ENCODE measurements at places on chromosomes 11 and 22.
A peak's percentile ranks its signal among the peaks of the same experiment; 100 is the strongest.

- DNase-seq: no peak
These were observed 564.3 kb downstream of the MN1 start for GRCh38 chr22:27237080-27237741.

DNA sequence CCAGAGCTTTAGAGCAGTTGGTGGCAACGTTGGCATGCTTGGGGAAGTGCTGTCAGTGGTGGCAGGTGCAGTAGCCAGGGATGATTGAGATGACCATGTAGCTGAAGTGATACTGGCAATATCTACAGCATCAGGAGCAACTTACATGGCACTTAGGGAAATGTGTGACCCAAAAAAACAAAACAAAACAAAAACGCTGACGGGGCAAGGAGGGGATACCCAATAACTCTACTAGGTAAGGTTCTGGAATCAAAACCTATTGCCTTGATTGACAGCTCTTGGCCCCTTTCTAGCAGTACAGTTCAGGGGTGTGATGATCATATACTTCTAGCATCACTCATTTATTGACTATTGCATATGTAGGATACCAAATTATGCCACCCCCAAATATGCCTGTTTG lies 312.6 kb downstream of the AASDHPPT start:
- DNase-seq: no peak

GRCh38 chr11:72078477-72078876 lies 1.9 kb downstream of the NUMA1 start:
- no peak for DNase-seq

- DNase-seq: no peak
These were observed 16.6 kb downstream of the MED15 start for GRCh38 chr22:20524004-20524481.

GRCh38 chr22:30033137-30033536 lies 47.1 kb upstream of the HORMAD2 start:
- DNase-seq: no peak

- DNase-seq: no peak
These were observed 68.5 kb upstream of the CARD18 start for GRCh38 chr11:105208019-105208418.

DNA sequence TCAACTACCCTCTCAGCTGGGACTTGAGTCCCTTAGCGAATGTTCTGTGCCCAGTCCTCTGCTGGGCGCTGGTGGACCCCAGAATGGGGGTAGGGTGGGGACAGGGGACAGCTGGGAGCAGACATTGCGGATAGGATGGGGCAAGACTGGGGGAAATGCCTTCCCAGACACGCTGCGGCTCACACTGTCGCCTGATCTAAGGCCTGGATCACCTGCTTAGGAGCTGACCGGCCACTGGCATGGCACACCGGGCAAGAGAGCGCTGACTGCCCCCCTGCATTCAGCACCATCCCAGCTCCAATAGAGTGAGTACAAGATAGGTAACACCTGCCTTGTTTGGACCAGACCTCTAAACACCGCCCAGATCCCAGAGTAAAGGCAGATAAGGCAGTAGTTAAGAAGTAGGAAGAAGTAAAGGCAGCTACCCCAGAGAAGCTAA lies 1.4 kb downstream of the ARVCF start:
- DNase-seq: no peak

GRCh38 chr22:45552580-45553350 lies 50.1 kb downstream of the FBLN1 start:
- no peak for DNase-seq

DNA sequence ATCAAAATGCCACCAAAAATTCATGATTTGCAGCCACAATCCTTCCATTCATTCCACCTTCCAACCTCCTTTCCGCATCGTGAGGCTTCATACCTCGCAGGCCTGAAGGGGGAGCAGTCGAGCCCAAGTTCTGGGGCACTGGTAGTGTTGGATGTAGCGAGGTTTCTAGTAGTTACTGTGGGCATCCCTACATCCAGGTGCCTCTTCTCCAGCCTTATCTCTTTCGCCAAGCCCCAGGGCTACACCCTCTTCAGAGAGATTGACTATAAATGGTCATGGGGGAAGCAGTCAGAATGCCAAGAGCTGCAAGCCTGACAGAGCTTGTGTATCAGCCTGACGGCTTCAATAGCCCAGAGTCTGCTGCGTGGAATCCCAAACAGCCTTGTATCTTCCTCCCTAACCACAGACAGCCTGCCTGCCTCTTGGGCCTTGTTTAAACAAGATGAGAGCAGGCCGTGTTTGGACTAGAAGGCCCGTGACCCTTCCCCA lies 28.9 kb downstream of the CLMP start:
- no peak for DNase-seq

GRCh38 chr11:86706338-86707131 lies 34.1 kb upstream of the ME3 start:
- DNase-seq: no peak

DNA sequence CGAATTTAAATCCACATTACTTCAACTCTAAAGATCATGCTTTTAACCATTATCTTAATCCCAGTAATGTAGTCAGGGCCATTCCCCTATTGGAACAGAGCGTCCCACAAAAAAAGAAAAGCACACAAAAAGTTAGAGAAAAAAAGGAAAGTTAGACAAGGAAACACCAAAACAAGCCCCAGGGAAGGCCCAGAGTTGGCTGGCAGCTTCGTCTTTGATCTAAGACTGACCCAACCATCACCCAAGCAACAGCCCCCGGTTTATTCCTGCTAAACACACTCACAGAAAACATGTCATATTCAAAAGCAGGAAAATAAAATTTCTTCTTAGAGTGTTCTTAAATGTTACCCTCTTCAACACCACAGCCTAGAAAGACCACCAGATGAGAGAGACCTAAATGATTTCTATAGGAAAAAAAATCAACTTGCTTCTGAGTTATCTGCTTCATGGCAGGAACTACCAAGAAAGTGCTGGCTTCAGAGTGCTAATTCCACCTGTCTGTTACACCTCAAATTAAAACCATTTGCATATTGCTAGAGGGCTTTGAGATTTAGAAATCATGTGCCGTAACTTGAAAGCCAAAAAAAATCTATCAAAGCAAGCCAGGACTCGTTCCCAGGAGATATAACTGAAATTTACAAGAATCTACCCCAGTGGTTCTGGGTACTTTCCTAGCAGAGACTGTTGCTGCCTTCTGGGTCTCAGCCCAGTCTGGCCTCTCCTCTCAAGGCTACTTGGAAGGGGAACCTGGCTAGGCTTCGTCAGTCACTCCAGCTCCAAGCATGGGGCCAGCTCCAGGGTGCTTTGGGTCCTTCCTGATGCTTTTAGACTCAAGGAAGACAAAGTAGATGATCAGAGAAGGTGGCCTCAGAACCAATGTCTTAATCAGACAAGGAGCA lies 31.2 kb downstream of the POU2AF3 start:
- no peak for DNase-seq

GRCh38 chr11:84128840-84129239 lies 842.7 kb upstream of the CCDC90B start:
- no peak for DNase-seq

DNA sequence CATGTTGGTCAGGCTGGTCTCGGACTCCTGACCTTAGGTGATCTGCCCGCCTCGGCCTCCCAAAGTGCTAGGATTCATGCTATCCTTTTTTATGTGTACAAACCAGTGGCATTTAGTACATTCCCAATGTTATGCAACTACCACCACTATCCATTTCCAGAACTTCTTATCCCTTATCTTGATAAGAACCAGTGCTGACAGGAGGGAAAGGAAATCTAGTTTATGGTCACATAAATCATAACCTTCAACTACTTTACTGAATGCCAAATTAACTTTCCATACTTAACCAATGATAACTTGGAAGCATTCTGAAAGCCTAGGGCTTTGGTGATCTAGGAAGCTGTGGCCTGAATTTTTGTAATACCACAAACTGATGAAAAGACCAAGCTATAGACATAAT lies 170.4 kb downstream of the SWAP70 start:
- no peak for DNase-seq

- DNase-seq: peak; percentile 40
These were observed 6.4 kb downstream of the FADS2 start for GRCh38 chr11:61834278-61835048.

DNA sequence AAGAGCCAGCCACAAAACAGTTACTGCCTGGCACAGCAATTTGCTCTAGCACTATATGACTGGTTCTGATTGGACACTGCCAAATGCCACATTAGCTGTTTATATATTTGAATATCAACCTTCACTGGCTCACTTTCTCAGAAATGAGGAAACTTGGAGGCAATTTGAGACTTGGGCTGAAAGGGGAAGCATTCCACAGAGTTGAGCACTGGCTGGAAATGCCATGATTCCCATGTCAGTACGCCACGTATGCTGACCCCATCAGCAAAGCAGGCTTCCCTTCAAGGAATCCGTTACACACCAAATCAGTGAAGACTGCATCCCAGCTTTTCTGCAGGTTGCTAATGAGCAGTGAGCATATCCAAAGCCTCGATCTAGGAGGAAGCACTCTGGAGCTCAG lies 34.7 kb downstream of the GALNT18 start:
- DNase-seq: no peak

GRCh38 chr11:71384561-71384960 lies 63.6 kb downstream of the DHCR7 start:
- no peak for DNase-seq

GRCh38 chr11:132719684-132720083 lies 812.6 kb downstream of the OPCML start:
- DNase-seq: no peak

- no peak for DNase-seq
These were observed 278.5 kb upstream of the CCDC179 start for GRCh38 chr11:23138761-23139160.

DNA sequence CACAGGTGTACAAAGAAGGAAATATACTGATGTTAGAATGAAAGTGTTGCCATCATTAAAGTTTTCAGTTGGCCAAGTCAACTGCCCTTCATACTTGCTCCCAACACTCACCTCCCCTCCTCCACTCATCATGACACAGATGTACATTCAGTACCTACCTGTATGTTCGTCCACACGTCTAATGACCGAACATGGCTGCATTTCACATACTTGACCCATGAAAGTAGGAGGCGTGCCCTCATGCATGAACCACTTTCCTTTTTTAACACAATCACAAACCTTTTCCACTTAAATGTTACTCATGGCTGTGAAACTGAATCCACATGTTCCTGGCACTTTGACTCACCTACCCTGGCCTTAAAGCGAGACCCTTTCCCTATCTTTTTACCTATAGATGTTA lies 3.2 kb upstream of the BUD13 start:
- DNase-seq: no peak

DNA sequence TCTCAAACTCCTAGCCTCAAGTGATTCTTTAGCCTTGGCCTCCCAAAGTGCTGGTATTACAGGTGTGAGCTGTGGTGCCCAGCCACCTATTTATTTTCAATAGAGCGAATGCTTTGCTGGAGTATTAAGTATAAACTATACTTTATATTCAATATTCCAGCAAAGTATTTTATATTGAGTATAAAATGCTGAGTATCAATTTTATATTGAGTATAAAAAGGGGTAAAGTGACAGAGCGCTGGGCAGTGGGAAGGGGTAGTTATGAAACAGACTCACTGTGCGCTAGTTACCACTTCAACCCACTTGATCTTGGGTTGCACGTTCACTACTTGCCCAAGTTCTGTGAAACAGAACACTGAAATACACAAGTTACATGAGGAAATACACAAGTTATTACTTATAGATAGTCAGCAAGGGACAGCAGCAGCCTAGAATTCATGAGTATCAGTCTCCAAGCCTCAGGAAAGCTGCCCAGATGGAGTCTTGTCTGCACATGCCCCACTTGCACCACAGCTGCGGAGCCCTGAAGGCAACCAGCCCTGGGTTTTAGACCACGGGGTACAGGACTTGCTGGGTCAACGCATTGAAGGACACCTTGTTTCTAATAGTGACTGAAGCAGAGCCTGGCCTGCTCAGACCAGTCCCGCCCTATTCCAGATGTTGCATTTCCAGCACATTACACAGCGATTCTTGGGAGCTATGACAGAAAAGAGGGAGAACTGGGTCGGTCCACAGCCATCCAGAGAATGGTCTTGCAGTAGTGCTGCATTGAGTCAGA lies 51.6 kb upstream of the SYT13 start:
- DNase-seq: no peak

DNA sequence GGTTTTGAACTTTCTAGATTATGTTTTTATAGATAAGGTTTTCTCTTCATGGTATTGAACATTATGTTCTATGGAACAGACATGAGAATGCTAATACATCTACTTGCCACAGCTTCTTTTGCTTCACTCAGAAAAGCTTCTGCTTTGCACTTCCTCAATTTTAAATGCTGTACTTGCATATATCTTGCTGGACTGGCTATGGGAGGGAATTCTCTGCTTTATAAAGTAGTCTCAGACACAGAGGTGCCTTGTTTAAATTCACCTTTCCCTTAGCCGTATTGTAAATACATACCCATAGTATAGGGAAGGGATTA lies 173.9 kb downstream of the DDX10 start:
- no peak for DNase-seq

DNA sequence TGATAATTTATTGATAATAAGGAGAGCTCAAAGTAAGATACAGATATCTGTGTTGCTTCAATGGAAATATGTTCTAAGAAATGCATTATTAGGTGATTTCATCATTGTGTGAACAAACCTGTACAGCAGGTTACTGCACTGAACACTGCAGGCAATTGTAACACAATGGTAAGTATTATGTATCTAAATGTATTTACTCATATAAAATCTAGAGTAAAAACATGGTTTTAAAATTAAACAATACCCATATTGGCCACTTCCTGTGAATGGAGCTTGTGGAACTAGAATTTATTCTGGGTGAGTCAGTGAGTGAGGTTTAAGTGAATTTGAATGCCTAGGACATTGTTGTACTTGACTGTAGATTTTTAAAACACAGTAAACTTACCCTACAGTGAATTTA lies 722.9 kb upstream of the RAG2 start:
- no peak for DNase-seq

- DNase-seq: no peak
These were observed 44.8 kb downstream of the LMO1 start for GRCh38 chr11:8218840-8219239.

DNA sequence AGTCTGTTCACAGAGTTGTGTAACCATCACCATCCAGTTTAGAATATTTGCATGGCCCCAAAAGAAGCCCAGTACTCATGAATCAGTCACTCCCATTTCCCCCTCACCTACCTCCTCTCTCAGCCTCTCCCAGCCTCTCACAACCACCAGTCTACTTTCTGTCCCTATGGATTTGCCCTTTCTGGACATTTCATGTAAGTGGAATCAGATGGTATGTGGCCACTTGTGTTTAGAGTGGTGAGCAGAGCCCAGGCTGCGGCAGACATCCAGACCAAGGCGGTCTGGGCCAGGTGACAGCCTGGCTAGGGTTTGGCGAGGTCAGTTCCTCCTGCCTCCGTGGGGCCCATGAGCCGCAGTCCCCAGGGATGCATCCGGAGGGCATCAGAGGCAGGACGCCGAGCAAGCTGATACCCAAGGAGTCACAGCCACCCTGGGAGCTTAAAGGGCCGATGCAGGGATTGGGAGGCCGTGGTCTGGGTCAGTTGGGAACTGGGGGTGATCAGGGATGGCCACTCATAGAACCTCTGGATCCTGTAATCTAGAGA lies 53.3 kb upstream of the CLDN5 start:
- DNase-seq: no peak

All from stimulated activated CD8-positive, alpha-beta memory T cell treated with anti-CD3 and anti-CD28 coated beads, Interleukin-2, amount 100 ng/mL, for 48 hours (primary cell).